HepG2 (cell line): ENCODE measurements at places on chromosomes 5 and 9. TPM values are rescaled to one million over a fixed set of nuclear protein-coding genes. Genes with fewer than 3 reads are reported as not detected.

The SHB gene
- total RNA-seq = 14.7 and 19.4 TPM in 2 replicates

The RNF183 gene
- 0.13 TPM in 1 of 2 replicates, not detected in the other for total RNA-seq

The TNFSF15 gene
- total RNA-seq = 0.02 TPM in 1 of 2 replicates, not detected in the other

The IL7R gene
- total RNA-seq = not detected in 2 replicates

DNA sequence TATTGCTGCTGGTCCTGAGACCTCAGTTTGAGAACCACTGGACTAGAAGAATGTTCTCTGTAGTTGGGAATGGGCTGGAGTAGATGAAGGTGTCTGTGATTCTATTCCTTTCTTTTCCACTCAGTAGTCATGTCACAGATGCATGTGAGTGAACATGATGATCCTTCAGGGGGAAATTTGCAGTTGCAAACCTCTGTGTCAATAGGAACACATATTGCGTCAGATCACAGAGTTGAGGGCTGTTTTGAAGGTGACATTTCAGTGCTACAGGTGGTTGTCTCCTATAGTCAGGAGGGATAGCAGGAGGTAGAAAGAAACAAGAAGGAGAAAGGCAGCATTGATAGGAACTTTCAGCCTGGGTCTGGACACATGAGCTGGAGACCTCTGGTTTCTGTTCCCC lies 239.3 kb downstream of the ARHGEF28 start:
- no peak overlapping the region for H3K4me3 ChIP-seq
- peaks cover 24% of the 10 kb centered on the region for H3K36me3 ChIP-seq
- peaks cover 48% of the 10 kb centered on the region for H3K4me1 ChIP-seq
- no peak for DNase-seq
- no peaks in the 10 kb centered on the region for H3K27me3 ChIP-seq

GRCh38 chr5:53394808-53395207 lies 85.6 kb upstream of the FST start:
- H3K4me1 ChIP-seq = no peaks in the 10 kb centered on the region
- H3K27me3 ChIP-seq = no peaks in the 10 kb centered on the region; the same call in 1 of the 2 replicates
- no peak overlapping the region for H3K4me3 ChIP-seq
- DNase-seq = no peak
- H3K36me3 ChIP-seq = no peaks in the 10 kb centered on the region
- no peak overlapping the region for H3K27ac ChIP-seq

DNA sequence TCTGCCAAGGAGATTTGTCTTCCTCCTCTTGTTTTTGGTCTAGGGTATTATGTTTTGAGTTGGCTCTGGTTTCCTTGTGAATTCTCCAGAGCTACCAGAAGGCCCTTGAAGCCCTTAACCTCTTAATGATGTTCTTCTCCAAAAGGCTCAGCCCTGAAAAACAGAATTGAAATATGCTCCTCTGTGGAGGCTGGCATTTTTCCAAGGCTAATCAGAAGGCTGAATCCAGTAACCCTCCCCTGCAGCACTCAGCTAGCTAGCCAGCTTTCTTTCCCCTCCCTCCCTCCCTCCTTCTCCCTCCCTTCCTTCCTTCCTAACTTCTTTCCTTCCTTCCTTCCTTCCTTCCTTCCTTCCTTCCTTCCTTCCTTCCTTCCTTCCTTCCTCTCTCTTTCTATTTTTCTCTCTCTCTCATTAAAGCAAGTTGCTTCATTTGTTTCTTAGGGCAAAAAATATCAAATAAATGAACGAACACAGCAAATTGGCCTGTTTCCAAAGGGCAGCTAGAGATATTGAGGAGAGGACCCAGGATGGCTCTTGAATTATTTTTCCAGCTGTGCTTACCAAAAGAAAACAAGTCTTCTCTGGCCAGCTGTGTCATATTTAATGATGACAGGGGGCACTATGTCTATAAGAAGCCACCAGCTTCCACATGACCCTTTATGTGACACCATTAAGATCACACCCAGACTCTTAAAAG lies 38.7 kb downstream of the JAKMIP2 start:
- H3K27ac ChIP-seq = no peak overlapping the region
- H3K36me3 ChIP-seq = no peaks in the 10 kb centered on the region
- no peaks in the 10 kb centered on the region for H3K27me3 ChIP-seq
- H3K4me3 ChIP-seq = no peak overlapping the region
- H3K4me1 ChIP-seq = no peaks in the 10 kb centered on the region

GRCh38 chr5:157471709-157472108 lies 11.7 kb downstream of the NIPAL4 start:
- DNase-seq = peak; percentile 30
- peaks cover 2% of the 10 kb centered on the region for H3K4me1 ChIP-seq
- H3K27me3 ChIP-seq = no peaks in the 10 kb centered on the region
- no peak overlapping the region for H3K4me3 ChIP-seq
- H3K27ac ChIP-seq = no peak overlapping the region

DNA sequence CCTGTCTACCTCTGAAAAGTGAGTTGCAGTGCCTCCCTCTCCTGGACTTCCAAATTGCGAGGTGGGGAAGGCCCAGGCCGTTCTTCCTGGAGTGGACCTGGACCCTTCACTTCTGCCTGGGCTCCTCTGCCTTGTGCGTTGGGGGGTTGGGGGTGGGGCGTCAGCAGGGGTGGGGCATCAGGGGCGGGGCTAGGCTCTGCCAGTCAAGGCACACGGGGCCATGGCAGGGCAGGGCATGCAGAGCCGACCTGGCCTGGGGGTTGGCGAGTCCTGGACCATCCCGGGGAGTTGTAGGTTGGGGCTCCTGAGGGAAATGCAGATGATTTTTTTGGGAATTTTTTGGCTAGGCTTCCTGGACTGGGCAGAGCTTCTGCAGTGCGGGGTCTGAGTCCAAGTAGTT lies 87.1 kb downstream of the EHMT1 start:
- H3K4me1 ChIP-seq = no peaks in the 10 kb centered on the region
- H3K36me3 ChIP-seq = no peaks in the 10 kb centered on the region; the same call in 1 of the 2 replicates
- no peak overlapping the region for H3K27ac ChIP-seq
- H3K27me3 ChIP-seq = no peaks in the 10 kb centered on the region
- no peak for DNase-seq

DNA sequence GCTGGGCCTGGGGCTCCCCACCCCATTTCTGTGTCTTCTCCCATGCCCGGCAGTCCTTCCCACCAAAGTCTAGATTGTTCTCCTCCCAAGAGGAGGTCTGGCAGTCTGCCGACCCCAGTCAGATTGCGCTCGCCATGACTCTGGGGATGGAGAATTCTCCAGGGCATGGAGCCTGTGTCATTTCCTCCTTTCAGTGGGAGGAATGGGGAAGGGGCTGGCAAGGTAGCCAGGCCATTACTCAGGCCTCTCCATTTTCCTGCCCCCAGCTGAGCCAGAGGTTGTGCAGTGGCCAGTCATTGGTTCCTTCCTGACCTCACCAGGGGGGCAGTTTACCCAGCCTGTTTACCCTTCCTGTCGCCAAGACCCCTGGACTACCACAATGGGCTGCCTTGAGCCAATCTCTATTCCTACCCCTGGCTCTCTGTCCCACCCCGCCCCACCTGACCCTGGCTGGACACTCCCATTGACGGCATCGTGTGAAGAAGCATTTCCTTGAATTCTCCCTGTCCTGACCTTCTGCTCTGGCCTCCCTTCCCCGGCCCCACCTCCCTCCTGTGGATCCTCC lies 628 bp downstream of the SYNPO start:
- H3K36me3 ChIP-seq = no peaks in the 10 kb centered on the region
- no peak overlapping the region for H3K27ac ChIP-seq
- DNase-seq = peak; percentile 15
- 0 out of 2 replicates have a peak overlapping the region, but pooled peaks have one; percentile 2 for H3K4me3 ChIP-seq
- H3K4me1 ChIP-seq = peaks cover 88% of the 10 kb centered on the region

- H3K4me1 ChIP-seq = peaks cover 9% of the 10 kb centered on the region
- no peaks in the 10 kb centered on the region for H3K36me3 ChIP-seq
- H3K4me3 ChIP-seq = no peak overlapping the region
- DNase-seq = peak; percentile 52
Measured at GRCh38 chr5:132064738-132065331, 4.4 kb downstream of the IL3 start.

- H3K4me1 ChIP-seq = no peaks in the 10 kb centered on the region
- no peak for DNase-seq
- H3K36me3 ChIP-seq = no peaks in the 10 kb centered on the region
- H3K27ac ChIP-seq = no peak overlapping the region
Measured at GRCh38 chr5:28580616-28581015, 1542.2 kb upstream of the CDH9 start.

DNA sequence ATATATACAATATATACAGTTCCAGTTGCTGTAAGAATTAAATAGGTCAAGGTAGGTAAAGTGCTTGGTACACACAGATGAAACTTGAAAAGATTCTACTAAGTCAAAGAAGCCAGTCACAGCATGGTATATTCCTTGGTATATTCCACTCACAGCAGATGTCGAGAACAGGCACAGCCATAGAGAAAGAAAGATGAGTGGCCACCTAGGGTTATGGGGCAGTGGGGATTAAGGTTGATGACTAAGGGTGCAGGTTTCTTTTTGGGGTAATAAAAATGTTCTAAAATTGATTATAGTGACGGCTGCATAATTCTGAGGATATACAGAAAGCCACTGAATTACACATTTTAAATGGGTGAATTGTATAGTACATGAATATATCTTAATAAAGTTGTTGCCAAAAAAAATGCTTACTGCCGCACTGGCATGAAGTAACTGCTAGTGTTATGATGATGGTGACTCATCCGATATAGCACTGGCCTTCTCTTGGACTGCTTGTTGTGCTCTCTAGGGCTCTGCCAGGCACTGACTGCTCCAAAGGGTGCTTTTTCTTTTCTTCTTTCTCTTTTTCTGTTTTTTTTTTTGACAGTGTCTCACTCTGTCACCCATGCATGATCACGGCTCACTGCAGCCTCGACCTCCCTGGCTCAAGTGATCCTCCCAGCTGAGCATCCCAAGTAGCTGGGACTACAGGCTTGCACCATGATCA lies 23.5 kb downstream of the TBC1D2 start:
- peaks cover 45% of the 10 kb centered on the region for H3K4me1 ChIP-seq
- no peak for DNase-seq
- H3K27me3 ChIP-seq = no peaks in the 10 kb centered on the region
- no peak overlapping the region for H3K4me3 ChIP-seq
